T-cell (primary cell): ENCODE measurements at places on chromosomes 11 and 22.

DNA sequence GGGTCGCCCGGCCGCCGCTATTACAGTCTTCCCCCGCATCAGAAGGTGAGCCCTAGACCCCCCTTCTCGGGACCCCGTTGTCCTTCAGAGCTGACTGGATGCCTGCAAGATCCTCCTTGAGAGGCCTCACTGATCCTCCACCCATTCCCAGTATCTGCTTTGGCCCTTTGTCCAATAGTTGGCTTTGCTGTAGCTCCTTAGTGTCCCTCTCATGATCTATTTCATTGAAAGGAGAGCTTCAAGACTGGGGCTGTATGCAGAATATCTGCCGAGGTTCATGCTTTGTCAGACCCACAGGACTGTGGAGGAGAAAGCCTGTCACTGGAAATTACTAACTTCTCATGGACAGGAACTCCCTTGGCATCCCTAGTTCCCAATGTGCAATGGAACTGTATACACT lies 499 bp downstream of the DLAT start:
- DNase-seq, result no peak

DNA sequence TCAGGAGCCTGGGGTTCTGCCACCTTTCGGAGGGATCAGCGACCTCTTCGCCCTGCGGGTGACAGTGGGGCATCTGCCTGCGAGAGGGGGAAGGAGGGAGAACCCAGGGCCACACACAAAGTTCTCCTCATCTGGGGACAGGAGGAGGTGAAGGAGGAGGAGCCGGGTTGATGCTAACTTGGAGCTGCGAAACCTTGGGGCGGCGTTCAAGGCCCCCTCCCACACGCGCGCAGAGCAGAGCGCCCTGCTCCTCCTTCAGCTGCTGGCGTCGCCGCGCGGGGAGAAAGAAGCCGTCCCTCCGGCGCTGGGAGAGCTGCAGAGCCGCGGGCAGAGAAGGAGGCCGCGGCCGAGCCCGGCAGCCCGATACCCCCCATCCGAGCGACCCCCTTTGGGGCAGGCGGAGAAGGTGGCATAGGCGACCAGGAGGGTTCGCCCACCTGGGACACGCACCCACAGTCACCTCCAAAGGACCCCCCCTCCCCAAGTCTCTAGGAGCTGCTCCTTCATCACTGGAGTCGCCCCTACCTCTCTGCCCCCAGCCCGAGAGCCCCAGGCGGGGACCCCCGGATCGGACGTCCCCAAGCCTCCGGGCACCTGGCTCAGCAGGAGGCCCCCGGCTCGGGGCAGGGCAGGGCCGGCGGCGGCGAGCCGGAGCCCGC lies at the start of gene RASD2:
TSS of gene RASD2 (plus strand) at position 237 of the 659 bp plus-strand sequence. CDS start 5,979 bp downstream, outside the sequence.
- DNase-seq, result peak; percentile 59

- no peak for DNase-seq
Measured at GRCh38 chr22:31139866-31140716, at the start of gene PLA2G3. Gene PLA2G3 (minus strand): TSS chr22:31140508. CDS start chr22:31140354, 154 bp downstream.

- DNase-seq, result no peak
Measured at GRCh38 chr11:46247090-46247489, 30.4 kb upstream of the CREB3L1 start.

DNA sequence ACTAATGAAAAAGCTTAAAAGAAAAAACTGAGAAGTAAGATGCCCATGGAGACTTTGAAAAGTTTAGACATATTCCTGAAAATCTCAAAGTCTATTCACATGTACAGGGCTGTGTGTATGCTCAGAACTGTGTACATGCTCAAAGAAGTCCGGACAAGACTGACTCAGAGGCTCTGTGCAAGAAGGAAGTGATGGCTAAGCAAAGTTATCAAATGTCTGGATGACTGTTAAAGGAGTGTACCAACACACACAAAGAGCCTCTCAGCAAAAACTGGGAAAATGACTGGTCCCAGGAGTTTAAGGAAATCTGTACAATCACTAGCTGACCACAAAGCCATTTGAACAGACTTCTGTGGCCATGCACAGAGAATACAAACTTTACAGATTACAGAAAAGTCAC lies 33.1 kb upstream of the ARHGAP32 start:
- DNase-seq, result no peak

GRCh38 chr11:125088576-125089455 lies 22.6 kb downstream of the TMEM218 start:
- no peak for DNase-seq

- DNase-seq, result no peak
Measured at GRCh38 chr11:62341588-62341987, 4.3 kb downstream of the ASRGL1 start.

DNA sequence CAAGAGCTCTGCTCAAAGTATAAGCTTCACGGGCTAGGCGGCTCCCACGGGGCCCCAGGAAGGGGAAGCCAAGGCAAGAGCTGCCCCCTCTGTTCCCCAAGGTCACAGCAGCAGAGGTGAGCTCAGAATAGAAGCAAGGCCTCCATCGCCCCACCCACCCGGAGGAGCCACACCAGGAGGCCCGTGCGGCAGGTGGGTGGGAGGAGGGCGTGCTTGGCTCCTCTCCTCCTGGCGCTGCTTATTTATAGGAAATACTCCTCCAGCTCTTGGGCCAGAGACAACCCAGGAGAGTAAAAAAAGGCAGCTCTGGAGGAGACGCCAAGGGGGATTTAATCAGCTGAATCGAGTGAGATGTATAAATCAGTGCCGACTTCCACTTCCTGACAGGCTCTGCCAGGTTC lies 87.8 kb downstream of the FEZ1 start:
- DNase-seq, result no peak

GRCh38 chr11:7941146-7941545 lies 362 bp downstream of the OR10A3 start:
- DNase-seq, result no peak

DNA sequence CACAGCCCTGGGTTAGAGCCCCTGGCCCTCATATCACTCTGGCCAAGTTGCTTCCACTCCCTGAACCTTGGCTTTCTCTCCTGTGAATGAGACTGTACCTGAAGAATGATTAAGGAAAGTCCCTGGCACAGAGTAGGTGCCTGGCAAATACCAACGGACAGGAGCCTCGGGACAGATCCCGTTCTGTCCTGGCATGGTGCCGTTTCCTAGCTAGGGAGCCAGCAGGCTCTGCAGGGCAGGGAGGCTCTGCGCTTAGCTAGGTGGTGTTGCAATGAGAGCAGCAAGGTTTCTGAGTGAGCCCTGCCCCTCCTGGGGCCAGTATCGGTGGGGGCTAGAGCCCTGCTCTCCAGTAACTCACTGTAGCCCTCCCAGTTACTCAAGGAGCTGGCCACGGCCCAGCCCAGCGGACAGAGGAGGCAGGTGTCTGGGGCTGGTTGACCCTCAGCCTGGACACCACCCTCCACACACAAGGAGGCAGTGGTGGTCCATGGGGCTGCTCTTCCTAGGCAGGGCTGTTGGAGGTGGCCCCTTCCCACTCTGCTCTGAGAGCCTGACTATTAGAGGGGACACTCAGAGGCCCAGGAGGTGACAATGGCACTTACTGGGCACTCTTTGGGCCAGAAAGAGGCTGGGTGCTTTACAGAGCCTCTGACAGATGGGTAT lies 74.4 kb downstream of the NFAM1 start:
- no peak for DNase-seq

DNA sequence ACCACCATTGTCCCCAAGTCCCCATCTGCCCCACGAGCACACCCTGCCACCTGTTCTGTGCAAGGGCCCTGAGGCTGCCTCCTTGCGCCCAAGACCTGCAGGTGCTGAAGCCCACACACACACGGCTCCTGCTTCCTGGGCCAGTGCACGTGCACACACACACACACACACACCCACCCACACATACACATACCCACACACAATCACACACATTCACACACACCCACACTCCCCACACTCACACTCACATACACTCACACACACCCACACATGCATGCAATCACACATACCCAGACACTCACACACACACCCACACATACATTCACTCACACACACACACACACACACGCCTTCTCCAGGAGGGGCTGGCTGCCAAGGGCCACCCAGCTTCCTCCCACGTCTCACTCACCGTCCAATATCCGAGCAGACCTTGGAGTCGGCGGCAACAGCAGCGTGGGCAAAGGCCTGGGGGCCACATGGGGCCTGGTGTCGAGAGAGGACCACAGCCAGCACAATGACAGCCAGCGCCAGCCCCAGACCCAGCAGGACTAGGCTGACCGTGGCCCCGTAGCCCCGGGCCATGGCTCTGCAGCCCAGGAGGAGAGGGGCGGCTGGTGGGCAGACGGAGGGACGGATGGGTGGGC lies 616 bp downstream of the GGT5 start:
- no peak for DNase-seq

- DNase-seq, result no peak
Measured at GRCh38 chr11:28760676-28761390, 652.6 kb downstream of the METTL15 start.

- no peak for DNase-seq
Measured at GRCh38 chr11:15507592-15507991, 392.9 kb downstream of the INSC start.

DNA sequence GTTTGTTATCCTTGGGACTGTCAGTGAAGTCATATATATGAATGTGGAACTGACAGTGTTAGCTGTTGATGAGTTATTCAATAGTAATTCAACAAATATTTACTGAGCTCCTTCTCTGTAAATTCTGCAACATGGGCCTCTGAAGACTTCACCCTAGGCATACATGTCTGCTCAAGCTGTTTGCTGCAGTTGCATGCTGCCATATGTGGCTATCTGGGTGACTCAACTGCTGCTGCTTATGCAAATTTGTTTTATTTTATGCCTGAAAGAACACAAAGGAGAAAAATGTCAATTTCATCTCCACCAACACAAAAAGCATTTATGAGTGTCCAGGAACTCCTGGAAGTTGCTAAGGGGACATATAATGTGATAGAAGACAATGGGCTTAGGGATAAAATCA lies 417.6 kb downstream of the AASDHPPT start:
- DNase-seq, result no peak

DNA sequence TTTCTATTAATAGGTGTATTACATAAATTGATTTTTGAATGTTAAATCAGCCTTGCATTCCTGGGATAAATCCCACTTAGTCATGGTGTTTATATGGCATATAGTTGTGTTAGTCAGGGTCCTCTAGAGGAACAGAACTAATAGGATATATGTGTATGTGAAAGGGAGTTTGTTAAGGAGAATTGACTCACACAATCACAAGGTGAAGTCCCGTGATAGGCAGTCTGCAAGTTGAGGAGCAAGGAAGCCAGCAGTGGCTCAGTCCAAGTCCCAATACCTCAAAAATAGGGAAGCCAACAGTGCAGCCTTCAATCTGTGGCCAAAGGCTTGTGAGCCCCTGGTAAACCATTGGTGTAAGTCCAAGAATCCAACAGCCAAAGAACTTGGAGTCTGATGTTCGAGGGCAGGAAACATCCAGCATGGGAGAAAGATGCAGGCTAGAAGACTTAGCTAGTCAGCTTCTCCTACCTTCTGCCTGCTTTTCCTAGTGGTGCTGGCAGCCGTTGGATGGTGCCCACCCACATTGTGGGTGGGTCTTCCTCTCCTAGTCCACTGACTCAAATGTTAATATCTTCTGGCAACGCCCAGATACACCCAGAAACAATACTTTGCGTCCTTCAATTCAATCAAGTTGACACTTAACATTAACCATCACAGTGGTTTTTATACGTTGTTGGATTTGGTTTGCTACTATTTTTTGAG lies 12.9 kb downstream of the SFI1 start:
- DNase-seq, result no peak

GRCh38 chr11:112620621-112621394 lies 340.4 kb upstream of the NCAM1 start:
- no peak for DNase-seq

DNA sequence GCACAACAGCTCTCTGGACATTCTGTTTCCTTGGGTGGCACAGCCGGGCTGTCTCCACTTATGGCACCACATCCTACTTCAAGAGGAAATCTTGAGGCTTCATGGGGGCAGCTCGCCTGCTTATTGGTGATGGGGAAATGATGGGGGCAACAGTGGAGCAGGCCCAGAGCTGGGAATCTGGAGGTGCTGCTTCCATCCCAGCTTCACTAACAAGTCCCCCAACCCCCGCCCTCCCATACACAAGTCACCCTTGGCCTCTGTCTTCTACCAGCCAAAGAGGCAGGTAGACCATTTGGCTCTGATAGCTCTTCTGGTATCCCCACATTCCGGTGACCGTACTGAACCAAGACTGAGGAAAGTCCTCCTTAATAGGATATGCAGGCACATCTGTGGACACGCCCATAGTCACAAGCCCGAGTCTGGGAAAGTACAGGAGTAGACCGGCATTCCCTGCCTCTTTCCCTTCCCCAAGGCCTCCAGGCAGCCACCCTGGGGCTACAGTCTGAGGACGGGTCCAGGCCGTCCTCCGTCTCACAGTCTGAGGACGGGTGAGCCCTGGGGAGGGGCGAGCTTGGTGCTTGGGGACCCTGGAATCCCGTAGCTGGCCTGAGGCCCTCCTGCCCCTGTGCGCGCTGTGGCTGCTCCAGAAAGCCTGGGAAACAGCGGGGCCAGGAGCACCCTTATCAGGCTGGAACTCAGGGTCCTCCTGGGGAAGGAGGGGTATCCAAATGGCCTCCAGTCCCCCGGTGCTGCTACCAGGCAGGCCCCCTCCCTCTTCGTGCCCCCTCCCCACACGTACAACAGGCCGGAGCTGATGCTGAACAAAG lies 145.6 kb downstream of the FEZ1 start:
- DNase-seq, result no peak

GRCh38 chr11:117919341-117919740 lies 9.9 kb downstream of the TMPRSS13 start:
- DNase-seq, result no peak

- DNase-seq, result no peak
Measured at GRCh38 chr22:23816156-23816976, 22.4 kb downstream of the DERL3 start.

DNA sequence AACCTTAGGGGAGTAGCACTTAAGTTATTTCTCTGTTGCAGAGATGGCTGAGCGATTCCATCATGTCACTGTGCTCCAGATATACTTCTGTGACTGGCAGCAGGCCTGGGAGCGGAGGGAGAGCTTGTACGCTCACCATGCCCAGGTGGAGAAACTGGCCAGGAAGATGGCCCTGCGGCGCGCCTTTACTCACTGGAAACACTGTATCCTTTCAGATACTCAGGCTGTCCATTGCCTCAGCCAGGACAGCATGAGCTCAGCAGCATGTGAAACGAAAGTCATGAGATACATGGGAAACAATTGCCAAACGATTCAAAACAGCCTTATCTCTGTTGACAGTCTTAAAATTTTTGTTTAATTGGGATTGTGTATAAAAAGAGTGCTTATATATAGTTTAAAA lies 78.9 kb downstream of the SFI1 start:
- no peak for DNase-seq

- DNase-seq, result no peak
Measured at GRCh38 chr11:115421352-115421991, 82.7 kb downstream of the CADM1 start.
